ENCODE measurements at places on chromosomes 3 and 15. TPM values are rescaled to one million over a fixed set of nuclear protein-coding genes. Genes with fewer than 3 reads are reported as not detected.

The ANKRD63 gene
- total RNA-seq: 0.40 TPM

The IL12A gene
- total RNA-seq: 1.1 TPM

The GOLGA6L4 gene
- total RNA-seq: 0.29 TPM

The SMCO1 gene
- total RNA-seq: not detected

The TEX9 gene
- total RNA-seq: 4.7 TPM

The CCDC14 gene
- 18.6 TPM for total RNA-seq

All from A549 treated with Mapracorat at 1 μM for 4 hours (cell line).